GOT3 (cell line): ENCODE measurements at places on chromosomes 2 and 18.

DNA sequence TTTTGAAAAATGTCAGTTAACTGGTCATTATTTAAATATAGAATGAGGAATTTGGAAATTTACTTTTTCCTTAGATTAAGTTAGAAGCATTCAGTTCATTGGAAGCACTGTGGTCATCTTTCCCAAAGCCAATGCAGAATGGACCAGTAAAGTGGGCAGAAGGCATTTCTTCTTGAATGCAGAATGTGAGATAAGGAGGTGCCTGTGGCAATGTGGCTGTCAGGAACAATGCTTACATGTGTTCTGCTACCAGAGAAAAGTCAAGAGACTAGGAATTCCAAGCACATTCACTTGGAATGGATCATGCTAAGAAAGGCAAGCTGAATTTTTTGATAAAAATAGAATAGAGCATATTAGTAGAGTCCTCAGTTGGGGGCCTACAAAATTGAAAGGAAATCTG, 295.0 kb upstream of the KCNH7 start:
- no peak for DNase-seq

- no peak for DNase-seq
Observed at GRCh38 chr2:46372475-46372874, 75.3 kb downstream of the EPAS1 start.

DNA sequence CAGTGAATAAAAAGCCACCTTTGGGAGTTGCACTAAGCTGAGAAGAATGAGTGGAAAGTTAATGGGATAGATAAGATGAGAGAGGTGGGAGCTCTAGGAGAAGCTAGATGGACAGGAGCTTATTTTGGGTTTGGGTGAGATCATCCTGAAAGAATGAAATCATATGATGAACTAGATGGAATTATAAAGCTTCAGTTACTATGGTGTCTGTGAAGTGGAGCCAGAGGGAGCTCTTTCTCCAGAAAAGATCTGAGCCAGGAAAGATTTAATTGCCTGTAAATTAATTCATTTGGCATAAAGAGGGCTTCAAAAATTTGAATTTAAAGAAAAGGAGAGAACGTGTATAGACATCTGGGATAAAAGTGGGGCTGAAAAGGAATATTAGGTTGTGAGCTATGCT, 10.3 kb downstream of the DNAH6 start:
- DNase-seq = no peak

DNA sequence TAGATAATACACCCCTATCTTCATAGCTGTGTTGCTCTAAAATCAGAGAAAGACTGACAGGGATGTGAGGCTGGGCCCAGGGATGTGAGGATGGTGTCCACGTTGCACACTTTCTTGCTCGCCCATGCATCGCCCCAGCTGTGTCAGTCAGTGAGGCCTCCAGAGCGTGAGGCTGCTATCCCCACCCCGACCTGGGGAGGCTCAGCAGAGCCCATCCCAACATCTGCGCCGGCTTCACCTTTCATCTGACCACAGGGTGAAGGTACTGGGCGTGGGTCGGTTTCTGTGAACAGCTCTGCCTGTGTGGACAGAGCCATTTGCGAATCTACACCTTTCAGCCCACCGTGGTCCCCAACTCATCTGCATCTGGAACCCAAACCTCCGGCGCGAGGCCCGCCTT, 255.7 kb downstream of the HDAC4 start:
- no peak for DNase-seq

- DNase-seq = no peak
Observed at GRCh38 chr18:3463051-3463450, 13.1 kb downstream of the TGIF1 start.

- DNase-seq = no peak
Observed at GRCh38 chr2:83764447-83765005, 694.6 kb downstream of the SUCLG1 start.

- no peak for DNase-seq
Observed at GRCh38 chr2:59484673-59485072, 1068.8 kb downstream of the BCL11A start.

DNA sequence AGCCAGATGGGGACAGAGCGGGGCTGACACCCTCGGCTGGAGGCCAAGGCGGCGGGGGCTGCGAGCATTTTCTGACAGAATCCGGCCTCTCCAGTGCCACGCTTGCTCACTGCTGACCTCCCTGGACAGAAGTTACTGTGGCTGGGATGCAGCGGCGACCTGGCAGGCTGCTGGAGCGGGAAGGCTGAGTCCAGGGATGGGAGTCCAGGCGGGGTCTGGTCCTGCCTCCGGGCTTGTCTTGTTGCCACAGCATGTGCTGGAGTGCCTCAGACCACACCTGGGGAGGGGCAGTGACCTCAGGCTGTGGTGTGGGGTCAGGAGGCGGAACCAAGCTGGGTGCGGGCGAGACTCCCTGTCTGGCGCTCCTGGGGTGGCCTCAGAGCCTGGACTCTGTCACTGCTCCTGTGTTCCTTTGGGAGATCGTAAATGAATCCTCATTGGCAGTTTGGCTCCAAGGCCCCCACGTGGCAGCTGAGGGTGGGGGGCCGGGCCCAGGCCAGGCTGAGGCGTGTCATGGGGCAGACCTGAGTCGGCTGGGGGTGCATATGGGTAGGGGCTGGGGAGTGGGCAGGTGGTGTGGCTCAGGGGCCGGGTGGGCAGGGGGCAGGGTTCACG, 5.5 kb downstream of the BOK start:
- no peak for DNase-seq

- no peak for DNase-seq
Observed at GRCh38 chr2:142180820-142181533, 50.2 kb upstream of the LRP1B start.

DNA sequence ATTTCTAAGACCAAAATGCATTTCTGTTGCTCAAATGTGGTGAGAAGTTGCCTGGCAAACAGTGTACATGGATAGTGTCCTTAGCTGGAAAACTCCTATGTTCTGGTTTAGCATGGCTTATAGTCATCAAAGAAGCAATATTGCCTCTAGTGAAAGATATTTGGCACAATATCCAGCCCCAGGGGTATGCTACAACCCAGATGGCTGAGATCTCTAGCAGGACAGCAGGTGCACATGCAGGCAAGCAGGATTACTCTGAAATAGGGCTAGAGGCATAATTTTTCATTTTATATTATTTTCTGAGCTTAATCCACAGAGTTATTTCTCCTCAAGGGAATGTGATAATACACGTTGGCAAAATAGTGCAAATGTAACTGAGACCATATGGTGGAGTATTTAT, 34.0 kb downstream of the CCDC195 start:
- no peak for DNase-seq

DNA sequence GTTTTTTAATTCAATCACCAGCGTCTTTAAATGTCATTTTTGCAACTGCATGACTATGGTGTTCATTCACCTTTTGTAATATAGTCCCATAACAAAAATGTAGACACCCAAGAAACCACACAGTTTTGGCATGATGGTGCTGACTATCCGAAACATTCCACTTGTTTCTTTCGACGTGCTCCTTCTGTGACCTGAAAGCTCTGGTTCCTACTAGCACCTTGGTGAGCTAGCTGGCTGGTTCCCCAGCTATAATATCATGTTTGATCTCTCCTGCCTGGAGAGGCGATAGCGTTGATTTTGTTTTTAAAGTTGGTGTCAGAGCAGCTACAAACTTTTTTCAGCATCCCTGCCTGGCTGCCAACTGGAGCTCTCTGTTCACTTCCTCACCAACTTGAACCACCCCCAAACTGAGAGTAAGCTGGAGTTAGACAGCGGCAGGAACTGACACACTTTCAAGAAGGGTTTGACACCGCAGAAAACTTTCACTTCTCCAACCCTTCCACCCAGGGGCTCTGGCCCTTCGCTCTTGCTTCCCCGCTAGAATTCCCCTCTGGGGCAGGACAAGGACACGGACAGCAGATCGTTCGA, 1.1 kb downstream of the ATAD2B start:
- no peak for DNase-seq

GRCh38 chr2:107738266-107738665, 88.4 kb upstream of the RGPD4 start:
- no peak for DNase-seq

- no peak for DNase-seq
Observed at GRCh38 chr2:48749291-48750127, 6.0 kb downstream of the LHCGR start.

GRCh38 chr2:100194951-100195350, 52.6 kb upstream of the AFF3 start:
- no peak for DNase-seq

GRCh38 chr2:11213975-11214374, 58.7 kb downstream of the SLC66A3 start:
- DNase-seq = no peak

DNA sequence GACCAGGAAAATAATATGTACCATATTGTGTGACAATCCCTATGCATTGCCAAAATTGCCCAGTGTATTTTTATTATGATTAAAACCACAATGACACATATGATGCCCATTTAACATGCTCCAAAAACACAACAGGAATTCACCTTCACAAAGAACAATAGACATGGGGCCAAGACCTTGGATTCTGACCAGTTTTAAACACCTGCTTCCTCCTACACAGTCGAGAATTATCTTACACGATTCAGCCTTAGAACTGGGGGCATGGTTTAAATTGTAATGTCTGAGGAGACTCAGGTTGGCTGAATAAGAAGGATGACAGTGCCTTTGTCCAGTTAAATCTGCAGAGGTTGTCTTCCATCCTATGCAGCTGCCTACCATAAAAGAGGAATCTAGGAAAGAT, 212.7 kb downstream of the PLCL1 start:
- no peak for DNase-seq

DNA sequence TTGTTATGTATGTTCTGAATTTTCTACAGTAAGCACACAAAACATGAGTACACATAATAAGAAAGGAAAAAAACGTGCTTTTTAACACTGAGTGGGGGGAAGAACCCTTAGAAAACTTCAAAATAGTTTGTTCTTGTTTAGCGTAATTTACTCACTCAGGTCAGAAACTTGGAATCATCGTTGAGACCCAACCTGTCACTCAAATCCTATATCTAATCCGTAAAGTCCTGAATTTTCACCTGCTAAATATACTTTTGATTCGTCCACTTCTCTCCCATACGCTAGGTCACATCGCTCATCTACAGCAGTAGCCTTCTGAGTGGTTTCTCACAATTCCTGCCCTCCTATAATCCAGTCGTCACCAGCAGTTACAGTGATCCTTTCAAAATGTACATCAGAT, 767 bp downstream of the TPRKB start:
- no peak for DNase-seq

DNA sequence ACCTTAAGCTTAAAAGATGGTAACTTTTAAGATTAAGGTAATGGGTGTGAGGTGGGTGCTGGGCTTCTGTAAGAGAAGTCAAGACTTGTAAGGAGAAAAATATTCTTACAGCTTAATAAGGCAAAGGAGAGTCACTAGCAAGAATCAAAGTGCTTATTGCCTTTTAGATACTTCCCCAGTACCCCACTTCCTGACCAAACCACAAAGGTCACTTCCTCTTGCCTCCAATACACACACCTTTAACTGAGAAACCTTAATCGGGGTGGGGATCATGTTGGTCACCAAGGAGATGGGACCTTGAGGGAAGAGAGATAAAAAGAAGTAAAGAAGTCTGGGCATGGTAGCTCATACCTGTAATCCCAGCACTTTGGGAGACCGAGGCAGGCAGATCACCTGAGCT, 10.6 kb upstream of the ATG16L1 start:
- no peak for DNase-seq

DNA sequence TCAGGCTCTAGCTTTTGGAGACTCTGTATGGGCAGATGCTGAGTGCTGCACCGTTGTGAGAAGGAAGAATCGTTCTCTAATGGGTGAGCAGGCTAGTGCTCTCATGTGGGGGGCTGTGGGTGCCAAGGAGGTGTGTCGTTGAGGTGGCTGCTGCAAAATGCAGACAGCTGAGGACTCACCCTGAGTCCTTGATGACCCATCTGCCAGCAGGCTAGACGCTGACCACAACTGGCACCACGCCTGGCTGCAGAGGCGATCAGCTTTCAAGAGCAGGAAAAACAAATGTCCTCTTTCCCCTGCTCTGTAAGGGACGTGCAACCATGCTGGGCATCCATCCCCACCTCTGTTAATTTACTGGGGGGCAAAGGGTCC, 48.2 kb downstream of the HAUS1 start:
- DNase-seq = peak; percentile 15

GRCh38 chr2:73907840-73908452, 15.1 kb downstream of the ACTG2 start:
- DNase-seq = no peak

GRCh38 chr2:201194097-201194496, 11.2 kb downstream of the CASP10 start:
- no peak for DNase-seq

- DNase-seq = no peak
Observed at GRCh38 chr2:45814951-45815621, 163.6 kb downstream of the PRKCE start.

- no peak for DNase-seq
Observed at GRCh38 chr18:33660696-33661310, 82.8 kb downstream of the ASXL3 start.

GRCh38 chr18:42141439-42141838, 186.4 kb downstream of the PIK3C3 start:
- DNase-seq = no peak

GRCh38 chr2:143217512-143218115, 88.4 kb downstream of the ARHGAP15 start:
- DNase-seq = no peak

- DNase-seq = no peak
Observed at GRCh38 chr2:24452502-24452885, 38.6 kb upstream of the NCOA1 start.

DNA sequence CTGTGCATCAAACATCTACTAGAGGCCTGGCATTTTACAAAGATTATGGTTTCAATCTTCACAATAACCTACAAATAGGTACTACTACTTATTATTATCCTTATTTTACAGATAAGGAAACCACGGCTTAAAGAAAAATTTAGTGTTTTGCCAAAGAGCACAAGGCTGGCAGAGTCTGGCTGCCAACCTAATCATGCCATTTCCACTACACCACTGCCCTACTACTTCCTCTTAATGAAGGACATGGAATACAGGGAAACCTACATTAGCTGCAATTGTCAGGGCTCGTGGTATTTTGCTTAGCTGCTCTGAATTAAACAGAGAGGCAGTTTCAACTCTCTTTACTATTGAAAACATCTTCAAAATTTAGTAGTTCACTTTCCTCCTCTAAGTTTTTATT, 5.9 kb downstream of the MBOAT2 start:
- DNase-seq = no peak

GRCh38 chr2:38284971-38285370, 92.1 kb downstream of the ATL2 start:
- no peak for DNase-seq

DNA sequence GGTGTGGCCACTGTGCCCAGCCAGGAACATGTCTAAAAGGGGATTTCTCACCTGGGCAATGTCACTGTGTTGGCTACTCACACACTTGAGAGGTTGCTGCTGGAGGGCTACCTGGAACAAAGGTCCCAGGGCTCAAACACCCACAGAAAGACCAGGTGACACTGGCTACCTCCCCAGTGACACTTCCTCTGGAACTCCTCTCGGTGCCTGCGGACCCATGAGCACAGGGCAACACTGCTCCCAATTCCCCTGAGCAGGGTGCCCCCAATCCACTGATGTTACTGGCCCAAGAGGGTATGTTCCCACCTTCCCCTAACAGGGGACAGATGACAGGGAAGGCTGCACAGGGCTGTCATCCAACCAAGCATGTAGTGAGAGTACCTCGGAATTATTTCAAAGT, 5.8 kb downstream of the NPPC start:
- no peak for DNase-seq
